Chondrocyte (in vitro differentiated cells): ENCODE measurements at places on chromosomes 11 and 22.
A peak's percentile ranks its signal among the peaks of the same experiment; 100 is the strongest.

- DNase-seq: no peak
These were observed 798.1 kb upstream of the LRRC4C start for GRCh38 chr11:42257534-42257933.

DNA sequence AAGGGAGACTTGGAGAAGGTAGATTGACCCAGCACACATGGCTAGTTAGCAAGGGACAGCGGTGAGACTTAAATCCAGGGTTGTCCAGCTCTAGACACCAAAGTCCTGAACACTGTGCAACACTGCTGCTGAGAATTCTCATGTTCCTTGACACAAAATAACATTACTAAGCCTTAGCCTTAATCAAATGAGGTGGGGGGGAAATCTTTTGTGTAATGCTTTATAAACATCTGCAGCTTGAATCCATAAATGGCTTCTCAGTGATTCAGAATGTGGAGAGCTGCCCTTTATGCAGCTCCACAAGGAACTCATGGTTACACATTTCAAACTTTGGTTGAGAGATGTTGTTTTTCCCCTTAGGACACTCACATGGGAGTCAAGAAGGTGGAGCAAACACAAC, 80.0 kb downstream of the CD44 start:
- DNase-seq: no peak

GRCh38 chr11:45590743-45591142, 74.7 kb downstream of the CHST1 start:
- DNase-seq: no peak

- no peak for DNase-seq
These were observed 59.4 kb downstream of the KCNA4 start for GRCh38 chr11:29957431-29957830.

- DNase-seq: no peak
These were observed 26.6 kb downstream of the ELFN2 start for GRCh38 chr22:37400719-37401118.

DNA sequence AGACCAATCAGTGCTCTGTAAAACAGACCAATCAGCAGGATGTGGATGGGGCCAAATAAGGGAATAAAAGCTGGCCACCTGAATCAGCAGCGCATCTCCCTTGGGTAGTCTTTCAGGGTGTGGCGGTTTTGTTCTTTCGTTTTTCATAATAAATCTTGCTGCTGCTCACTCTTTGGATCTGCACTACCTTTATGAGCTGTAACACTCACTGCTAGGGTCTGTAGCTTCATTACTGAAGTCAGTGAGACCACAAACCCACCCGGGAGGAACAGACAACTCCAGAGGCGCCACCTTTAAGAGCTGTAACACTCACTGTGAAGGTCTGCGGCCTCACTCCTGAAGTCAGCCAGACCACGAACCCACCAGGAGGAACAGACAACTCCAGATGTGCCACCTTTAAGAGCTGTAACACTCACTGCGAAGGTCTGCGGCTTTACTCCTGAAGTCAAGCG, 175.5 kb upstream of the PDGFD start:
- no peak for DNase-seq

DNA sequence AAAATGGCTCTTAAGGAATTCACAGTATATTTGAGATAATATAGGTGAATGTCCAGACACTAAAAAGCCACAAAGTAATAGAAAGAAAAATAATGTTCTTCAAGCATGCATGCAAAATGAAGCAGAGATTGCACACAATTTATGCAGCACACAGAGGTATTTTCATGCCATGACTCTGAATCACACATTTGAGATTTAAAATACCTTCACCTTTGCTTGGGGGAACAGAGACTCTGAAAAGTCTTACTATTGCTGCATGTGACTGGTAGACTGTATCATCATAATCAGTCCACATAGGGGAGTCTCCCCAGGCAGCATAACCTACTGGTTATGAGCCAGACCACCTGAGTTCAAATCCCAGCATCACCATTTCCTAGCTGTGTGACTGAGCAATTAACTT, 96.2 kb downstream of the RCN1 start:
- DNase-seq: no peak

- no peak for DNase-seq
These were observed 11.6 kb downstream of the NEAT1 start for GRCh38 chr11:65434057-65434666.

DNA sequence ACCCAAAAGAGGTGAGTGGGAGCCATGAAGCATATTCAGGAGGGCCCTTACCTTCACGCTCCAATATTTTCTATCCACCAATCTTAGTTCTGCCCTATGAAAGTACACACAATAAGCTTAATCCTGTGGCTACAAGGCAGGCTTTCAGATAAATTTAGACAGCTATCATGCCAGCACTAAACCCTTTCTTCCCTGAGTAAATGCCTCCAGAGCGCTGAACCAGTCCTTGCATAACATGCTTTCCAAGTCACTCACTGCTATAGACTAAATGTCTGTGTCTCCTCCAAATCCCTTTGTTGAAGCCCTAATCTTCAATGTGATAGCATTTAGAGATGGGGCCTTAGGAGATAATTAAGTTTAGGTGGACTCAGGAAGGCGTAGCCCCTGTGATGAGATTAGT, 50.3 kb upstream of the FIBIN start:
- no peak for DNase-seq

DNA sequence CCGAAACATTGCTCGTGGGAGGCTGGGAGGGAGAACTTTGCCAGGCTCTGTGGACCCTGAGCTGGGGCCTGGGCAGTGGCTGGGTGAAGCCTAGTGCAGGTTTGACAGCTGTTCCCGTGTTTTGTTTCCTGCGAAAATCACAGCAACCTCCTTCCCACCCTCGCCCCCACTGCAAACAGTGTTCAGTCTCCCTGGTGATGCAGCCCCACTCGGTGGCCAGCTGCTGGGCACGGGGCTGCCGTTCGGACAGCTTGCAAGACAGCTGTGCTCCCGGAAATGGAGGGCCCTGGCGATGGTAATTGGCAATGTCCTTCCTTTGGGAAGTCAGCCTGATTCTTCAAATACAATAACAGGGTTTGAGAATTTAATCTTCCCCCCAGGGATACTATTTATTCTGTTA, 10.4 kb upstream of the GAL start:
- peak; percentile 68 for DNase-seq

DNA sequence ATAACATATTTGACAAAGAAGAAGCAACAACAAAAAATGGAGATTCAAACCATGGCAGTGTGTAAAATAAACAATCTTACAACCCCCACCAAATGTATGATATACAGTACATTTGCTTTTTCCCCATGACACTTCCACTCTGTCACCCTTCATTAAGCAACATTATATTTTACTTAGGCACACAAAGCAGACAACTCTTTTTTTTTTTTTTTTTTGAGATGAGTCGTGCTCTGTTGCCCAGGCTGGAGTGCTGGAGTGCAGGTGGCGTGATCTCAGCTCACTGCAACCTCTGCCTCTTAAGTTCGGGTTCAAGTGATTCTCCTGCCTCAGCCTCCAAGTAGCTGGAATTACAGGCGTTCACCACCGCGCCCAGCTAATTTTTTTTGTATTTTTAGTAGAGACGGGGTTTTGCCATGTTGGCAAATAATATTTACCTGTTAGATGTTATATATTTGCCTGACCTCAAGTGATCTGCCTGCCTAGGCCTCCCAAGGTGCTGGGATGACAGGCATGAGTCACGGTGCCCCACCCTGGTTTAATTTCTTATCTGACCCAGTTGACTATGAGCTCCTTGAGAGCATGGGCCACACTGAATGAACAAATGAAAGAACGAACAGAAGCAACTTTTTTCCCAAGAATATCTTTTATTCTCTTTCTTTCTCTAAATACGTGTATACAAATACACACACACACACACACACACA, 5.5 kb upstream of the PCF11 start:
- no peak for DNase-seq
